ENCODE measurements at places on chromosomes 6 and 20.

GRCh38 chr6:144008120-144008811 lies at the start of gene PLAGL1:
Gene PLAGL1 (minus strand): TSS chr6:144008259. CDS start chr6:143948136, 60,123 bp downstream.
- peak; percentile 12 for DNase-seq

DNA sequence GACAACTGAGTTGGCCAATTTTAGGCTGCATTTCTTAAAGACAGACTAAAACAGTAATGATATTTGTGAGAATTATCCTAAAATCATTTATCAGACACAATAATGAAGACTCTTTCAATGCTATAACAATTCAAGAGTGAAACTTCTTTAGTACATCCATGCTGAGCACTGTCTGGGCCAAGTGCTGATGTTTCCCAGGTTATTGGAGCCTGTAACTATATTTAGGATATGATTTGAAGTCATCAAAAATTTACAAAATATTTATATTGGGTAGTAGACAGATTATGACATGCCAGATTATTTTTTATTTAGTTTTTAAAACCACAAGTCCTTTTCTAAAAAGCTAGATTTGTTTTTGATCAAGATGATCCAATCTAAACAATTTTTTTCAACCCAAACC lies 45.1 kb downstream of the FHL5 start:
- no peak for DNase-seq

- no peak for DNase-seq
Observed at GRCh38 chr6:133286765-133287164, 45.6 kb downstream of the EYA4 start.

GRCh38 chr20:38159566-38159956 lies 5.5 kb downstream of the TGM2 start:
- no peak for DNase-seq

DNA sequence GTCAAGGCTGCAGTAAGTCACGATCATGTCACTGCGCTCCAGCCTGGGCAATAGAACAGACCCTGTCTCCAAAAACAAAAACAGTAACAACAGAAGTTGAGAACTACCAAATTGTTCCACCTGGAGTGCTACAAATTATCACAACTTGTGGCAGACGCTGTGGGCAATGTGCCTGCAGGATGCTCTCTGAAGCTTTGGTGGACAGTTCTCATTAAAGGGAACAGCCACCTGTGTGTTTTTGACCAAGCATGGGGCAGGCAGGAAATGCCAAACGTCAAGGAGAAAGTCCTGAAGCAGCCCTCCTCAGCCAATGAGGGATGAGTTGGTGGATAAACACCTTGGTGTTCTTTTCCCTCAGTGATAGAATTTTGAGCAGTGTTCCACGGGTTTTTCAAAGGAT lies 15.8 kb downstream of the COX4I2 start:
- no peak for DNase-seq

DNA sequence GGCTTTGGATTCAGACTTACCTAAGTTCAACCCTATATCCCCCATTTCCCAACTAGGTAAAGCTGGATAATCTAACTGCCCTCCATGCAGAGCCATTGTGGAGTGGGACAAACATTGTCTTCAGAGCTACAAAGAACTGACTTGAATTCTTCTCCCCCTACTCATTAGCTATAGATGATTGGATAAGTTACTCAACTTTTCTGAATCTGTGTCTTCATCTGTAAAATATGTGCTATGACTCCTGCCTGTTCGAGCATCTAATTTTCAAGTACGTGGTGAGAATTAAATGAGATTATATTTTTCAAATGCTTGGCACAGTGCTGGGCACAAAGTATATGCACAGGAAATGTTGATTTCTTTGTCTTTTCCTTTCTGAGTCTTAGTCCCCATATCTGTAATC lies 240.3 kb upstream of the TCF21 start:
- no peak for DNase-seq

DNA sequence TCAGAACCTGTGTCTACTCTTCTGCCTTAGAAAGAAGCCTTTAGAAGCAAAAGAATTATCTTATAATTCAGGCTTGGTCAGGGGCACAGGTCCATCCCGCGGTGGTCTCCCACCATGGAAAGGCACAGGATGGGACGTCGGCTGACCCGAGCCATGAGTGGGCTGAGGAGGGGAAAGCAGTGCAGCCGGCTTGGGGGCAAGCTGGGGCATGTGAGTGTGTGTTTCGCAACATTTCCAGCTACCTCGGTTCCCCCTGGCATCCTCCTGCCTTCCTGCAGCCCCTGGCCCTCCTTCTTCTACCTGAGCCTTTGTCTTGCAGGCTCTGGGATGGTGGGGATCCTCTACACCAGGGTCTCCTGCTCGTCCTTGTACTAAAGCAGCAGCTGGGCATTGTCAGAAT lies 29.1 kb upstream of the FOXC1 start:
- DNase-seq, result no peak

- no peak for DNase-seq
Observed at GRCh38 chr6:134588267-134588666, 270.4 kb upstream of the SGK1 start.

DNA sequence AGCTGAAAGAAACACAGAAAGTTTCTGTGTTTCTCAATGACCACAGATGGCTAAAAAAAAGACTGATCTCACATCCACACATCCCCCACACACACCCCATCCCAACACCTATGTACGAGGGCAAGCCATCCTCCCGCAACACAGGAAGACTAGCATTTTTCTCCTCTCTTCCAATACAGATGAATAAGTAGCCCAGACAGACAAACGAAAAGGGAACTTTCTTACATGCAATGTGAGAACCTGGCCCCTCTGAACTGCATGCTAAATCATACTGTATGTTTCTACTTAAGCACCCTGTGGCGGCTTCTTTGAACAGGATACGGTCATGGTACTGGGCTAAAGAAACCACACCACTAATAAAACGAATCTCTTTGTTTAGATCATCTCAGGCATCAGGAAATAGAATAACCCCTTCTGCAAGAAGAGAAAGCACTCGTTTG lies 116.2 kb downstream of the GMDS start:
- DNase-seq, result no peak

DNA sequence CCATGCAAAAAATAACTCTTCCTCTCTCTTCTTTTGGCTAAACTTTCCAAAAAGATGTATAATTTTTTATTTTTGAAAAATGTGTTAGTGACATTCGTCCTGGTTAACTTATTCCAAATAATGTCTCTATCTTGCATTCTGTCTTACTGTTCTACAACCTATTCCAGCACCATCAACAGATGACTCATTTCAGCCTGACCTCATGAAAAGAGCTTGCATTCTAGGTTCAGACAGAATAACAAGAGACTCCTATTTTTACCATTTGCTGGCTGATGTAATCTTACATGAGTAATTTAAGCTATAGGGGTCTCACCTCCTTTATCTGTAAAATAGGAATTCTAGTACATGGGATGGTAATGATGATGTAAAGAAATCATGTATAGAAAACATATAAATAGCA lies 109.0 kb downstream of the FUT9 start:
- DNase-seq, result no peak

DNA sequence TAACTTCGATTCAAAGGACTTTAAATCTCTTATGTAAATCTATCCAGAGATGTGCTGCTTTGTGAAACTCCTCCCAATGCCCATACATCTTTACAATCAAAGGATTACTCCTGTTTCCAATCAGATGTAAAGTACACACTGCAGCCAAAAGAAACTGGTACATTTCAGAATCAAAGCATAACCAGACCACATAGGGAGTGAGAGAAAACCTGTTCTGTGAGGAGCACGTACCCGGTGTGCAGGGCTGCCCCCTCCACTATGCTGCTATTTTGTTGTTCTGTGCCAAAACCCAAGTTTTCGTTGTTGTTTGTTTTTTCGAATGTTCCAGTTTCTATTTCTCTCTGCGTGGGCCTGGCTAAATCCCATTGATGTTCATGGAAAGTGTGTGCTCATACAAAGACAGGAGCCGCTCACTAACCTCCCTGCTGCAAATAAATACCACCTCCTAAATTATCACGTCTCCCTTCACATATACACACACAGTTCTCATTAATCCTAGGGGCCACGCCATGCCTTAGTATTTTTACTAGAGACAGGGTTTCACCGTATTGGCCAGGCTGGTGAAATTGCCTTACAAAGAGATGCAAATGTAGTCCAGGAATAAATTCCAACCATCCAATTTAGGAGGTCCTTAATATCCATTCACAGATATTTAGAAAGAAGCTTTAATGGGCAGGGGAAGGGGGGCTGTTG lies 52.9 kb downstream of the ATP9A start:
- no peak for DNase-seq

- DNase-seq, result no peak
Observed at GRCh38 chr20:17735206-17735804, 35.5 kb downstream of the BANF2 start.

DNA sequence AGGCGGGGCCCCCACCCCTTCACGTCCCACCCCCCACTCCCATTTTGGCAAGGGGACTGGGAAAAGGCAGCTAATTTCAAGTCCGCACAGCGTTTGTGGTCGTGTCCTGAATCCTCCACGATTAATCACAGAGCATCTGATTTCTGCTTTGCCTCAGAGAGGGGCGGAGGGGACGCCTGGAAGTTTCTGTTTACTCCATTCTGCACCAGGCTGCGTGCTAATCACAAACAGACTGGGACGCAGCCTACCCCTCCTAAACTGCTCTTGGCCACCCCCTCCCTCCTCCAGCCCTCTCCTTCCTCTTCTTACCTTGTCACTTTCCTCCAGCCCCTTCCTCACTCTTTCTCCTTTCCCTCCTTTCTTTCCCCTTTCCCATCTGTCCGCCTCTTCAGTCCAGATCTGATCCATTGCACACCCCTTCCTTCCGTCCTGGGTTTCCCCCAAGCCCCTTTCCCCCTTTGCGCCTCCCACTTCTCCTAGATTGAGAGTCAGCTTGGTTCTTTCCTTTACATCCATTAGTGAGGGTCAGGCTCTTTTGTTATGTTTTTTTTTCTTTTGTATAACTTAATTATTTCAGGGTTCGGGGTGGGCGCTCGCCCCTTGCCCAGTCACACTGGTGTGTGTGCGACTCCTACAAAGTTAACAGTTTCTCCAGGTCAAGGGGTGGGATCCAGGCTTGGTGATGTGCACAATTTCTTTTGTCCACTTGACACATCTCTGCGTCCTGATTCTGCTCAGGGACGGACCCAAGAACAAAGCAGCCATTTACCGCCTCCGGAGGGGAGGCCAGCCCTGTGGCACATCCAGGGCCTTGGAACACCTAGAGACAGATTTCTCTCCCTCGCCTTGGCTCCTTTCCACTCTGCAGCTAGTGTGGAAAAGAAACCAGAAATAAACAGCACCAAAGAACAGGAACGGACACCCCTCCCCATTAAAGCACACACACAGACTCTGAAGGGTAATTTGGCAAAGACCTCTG lies 520 bp upstream of the RIPOR3 start:
- no peak for DNase-seq

GRCh38 chr6:22251348-22251747 lies 45.5 kb downstream of the PRL start:
- DNase-seq, result no peak

DNA sequence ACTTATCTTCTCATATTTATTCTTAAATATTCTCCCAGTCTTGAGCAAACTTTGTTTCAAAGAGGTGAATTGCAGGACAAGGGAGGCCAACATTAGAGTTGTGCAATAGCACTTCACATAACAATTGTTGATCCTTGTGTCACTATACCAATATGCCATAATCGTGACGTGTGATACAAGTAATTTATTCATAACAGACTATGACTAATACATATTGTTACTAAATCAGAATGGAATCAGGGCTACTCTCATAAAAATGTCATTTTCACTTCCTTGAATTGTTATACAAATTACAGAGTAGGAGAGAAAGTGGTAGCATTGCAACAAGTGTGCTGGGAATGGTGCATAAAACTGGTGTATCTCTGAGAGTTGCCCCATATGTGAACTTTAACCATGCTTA lies 37.2 kb upstream of the PLCB1 start:
- no peak for DNase-seq

- DNase-seq, result no peak
Observed at GRCh38 chr6:15574023-15574422, 88.8 kb downstream of the DTNBP1 start.

DNA sequence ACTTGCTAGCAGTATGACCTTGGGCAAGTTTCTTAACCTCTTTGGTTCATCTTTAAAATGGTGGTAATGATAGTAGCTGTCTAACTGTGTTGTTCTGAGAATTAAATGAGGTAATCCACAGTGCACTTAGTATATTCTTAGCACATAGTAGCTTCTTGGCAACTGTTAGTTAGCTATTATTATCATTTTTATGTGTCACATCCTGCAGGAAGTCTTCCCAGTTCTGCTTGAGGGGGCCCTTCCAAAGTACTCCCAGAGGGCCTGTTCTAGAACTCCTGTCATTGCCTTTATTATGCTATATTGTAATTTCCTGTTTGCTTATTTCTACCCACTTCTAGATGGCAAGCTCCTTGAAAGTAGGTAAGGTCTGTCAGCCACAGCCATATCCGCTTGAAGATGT lies 30.6 kb downstream of the ANKS1A start:
- DNase-seq, result no peak

GRCh38 chr6:134389129-134389528 lies 71.2 kb upstream of the SGK1 start:
- peak; percentile 3 for DNase-seq

DNA sequence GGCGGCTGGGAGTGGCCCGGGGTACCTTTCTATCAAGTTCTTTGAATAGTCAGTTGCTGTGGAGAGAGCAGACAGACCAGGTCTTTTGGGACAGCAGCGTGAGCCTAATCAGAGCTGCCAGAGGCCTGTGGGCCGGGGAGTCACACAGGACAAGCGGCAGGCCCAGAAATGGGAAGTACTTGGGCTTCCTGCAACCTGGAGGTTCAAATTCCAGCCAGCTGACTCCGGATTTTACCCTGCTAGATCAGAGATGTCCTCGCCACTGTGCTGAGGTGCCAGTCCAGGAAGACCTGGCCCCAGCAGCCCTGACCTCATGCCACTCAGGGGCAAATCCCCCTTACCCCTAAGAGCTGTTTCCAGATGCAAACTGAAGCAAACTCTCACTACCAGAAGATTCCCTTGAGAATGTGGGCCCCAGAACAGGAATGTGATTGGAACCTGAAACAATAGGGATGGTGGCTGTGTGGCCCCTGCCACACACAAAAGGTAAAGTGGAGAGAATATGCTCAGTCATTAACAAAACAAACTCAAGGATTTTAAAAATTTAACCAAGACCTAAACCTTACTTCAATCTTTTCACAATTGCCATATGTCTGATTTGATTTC lies 9.7 kb downstream of the BEND3 start:
- DNase-seq, result no peak

- DNase-seq, result no peak
Observed at GRCh38 chr20:59648466-59649070, 44.2 kb downstream of the PHACTR3 start.

GRCh38 chr20:43388268-43389002 lies 69.3 kb upstream of the SRSF6 start:
- DNase-seq, result no peak

GRCh38 chr6:41672816-41673703 lies 34.8 kb downstream of the MDFI start:
- DNase-seq, result no peak
